Cortex of kidney (tissue), 1 donor: ENCODE measurements at places on chromosomes 16 and 17.

DNA sequence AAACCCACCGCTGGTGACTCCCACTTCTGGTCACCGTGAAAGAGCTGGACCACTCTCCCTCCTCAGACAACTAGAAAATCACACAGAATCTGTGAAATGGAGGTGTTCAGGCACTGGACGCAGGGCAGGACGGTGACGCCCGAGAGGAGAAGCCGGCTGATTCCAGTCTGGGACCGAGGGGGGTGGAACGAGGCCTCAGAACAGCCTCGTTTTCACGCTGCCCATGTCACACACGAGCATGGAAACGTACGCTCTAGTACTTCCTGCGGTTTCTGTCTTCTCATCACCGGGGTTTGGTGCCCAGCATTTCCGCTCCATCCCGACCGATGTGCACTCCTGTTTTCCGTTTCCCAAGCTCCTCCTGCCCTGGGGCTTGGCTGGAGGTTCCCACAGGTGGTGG, 101.8 kb upstream of the METRNL start:
- no peak for DNase-seq

DNA sequence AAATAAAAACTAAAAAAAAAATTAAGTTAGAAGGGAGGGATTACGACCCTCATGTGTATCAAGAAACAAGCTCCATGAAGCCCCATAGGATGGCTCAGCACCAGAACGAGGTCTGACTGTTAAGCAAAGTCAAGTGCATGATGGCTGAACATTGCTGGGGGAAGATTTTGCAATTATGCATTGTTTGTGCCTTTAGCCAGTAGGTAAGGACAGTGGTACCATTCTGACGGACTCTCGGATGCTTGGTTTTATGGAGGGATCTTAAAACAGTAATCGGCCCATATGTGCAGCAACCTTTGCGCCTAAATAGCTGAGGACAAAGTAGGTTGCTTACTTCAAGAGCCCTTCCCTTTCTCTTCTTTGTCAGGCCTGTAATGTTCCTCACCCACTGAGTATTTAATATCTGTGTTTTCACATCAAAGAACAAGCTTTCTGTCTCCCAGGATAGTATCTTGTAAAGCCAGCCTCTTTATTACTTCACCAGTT, 186.0 kb downstream of the WWOX start:
- DNase-seq, result no peak

DNA sequence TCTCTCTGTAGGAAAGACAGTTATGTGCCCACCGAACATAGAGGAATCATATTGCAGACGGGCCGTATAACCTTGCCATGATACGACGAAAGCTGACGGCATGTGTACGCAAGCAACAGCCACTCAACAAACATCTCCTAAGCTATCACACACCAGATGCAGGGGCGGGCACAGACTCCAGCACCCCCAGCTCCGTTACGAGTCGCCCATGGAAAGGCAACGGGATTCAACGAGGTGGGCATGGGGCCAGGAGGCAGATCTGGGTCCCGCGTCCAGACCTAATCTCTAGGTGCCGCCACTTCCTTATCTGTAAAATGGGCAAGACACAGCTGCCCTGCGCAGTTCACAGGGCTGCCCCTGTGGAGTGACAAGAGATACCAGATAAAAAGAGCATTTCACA, 35.6 kb downstream of the ABR start:
- DNase-seq, result no peak

- no peak for DNase-seq
These were observed at the start of gene SYT17 for GRCh38 chr16:19167710-19168370. Gene SYT17 (plus strand): TSS chr16:19168240. CDS start chr16:19168647, 407 bp downstream.

- no peak for DNase-seq
These were observed 117.4 kb upstream of the SMURF2 start for GRCh38 chr17:64779376-64780095.

GRCh38 chr17:76772842-76773525, 35.1 kb downstream of the MFSD11 start:
- no peak for DNase-seq

DNA sequence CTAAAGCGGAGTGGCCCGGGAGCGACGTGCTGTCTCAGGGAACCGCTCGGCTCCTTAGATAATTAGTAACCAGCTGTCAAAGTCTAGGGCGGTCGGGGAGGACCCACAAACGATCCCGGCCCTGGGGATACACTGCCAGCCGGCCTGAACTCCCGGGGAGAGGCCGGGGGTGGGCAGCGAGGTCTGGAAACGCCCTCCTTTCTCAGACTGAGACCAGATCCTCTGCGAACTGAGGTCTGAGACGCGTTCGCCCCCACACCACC, 1.3 kb downstream of the HNF1B start:
- no peak for DNase-seq

DNA sequence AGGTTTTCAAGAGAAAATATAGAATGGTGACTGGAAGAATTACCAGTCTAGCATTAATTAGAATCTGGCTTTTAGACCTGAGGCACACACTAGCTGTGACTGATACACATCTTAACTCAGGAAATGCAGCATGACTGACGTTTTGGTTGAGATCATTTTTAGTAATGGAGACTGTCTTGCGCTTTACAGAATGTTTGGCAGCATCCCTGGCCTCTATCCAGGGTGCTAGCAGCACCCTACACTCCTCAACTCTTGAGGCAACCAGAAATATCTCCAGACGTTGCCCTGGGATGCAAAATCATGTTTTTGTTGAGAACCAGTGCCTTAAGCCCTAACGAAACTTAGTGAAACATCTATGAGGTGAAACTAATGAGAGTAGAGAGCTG, 109.0 kb downstream of the HS3ST3A1 start:
- no peak for DNase-seq

GRCh38 chr17:18206962-18207361, 18.5 kb upstream of the LLGL1 start:
- no peak for DNase-seq
